ENCODE measurements at places on chromosomes 7 and 10. TPM values are rescaled to one million over a fixed set of nuclear protein-coding genes. Genes with fewer than 3 reads are reported as not detected.

CFAP43 gene
- not detected for total RNA-seq

- no peaks in the 10 kb centered on the region for H3K4me1 ChIP-seq
- no peaks in the 10 kb centered on the region for H3K36me3 ChIP-seq
- no peak overlapping the region for H3K27ac ChIP-seq
- no peaks in the 10 kb centered on the region for H3K27me3 ChIP-seq
- no peak overlapping the region for H3K4me3 ChIP-seq
These were observed 205.6 kb upstream of the PFKP start for GRCh38 chr10:2861632-2862210.

DNA sequence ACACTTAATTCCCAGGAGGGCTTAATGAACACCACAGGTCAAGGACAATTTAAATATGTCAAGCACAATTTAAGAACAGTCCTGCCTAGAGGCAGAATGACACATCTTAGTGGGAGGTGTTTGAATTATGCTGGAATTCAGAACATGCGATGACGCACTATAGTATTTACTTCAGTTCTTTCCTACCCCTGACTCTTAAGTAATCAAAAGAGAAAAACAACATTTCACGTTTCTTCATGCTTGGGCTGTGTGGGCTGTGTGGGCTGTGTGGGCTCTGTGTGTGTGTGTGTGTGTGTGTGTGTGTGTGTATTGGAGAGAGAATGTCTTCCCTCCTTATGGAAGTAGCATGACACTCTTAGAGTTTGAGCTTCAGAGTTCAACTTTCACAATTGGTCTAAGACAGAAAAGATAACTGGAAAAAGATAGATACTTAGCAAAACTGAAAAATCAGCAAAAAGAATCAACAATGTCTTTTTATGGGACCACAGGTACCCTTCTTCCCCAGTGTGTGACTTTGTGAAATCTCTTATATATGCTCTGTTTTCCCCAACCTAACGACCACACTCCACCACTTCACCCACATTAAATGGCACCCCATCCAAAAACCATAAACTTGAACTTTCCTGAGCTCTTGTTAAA lies 33.7 kb upstream of the CABCOCO1 start:
- no peaks in the 10 kb centered on the region for H3K36me3 ChIP-seq
- no peak for DNase-seq
- peaks cover 15% of the 10 kb centered on the region for H3K27me3 ChIP-seq
- H3K27ac ChIP-seq, result no peak overlapping the region

DNA sequence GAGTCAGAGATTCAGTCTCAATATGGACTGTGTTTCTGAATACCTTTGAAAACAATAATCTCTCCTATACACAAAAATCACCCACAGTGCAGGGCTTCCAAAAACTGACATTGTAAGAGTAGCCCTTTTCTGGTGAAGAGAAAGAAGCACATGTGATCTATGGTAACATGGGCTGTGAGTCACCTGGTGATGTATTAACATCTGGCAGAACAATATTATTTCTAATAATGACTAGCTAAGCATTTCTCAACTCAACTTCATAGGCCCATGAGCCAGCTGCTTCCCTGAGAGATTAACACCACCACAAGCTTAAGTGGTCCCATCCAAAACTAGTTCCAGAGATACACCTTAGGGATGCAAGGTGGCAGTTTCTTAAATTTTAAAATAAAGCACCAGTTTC lies 331.0 kb upstream of the NRP1 start:
- H3K36me3 ChIP-seq, result no peaks in the 10 kb centered on the region
- no peak overlapping the region for H3K4me3 ChIP-seq
- peaks cover 2% of the 10 kb centered on the region for H3K27me3 ChIP-seq
- DNase-seq, result no peak
- no peak overlapping the region for H3K27ac ChIP-seq

DNA sequence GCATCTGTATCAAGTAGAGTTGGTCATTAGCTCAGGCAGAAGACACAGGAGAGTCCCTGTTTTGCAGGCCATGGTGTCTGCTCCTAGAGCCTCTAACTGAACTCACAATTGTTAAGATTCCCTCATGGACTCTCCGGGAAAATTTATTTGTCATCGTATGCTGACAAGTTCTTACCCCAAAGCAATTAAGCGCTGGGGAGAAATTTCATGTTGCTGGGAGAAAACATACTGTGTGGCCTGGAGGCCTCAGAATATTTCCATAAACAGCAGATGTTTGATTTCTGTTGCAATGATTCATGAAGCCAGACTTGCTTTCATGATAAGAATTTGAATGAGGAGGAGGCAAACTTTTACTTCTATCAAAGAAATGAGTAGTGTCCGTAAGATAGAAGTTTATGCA lies 583.2 kb downstream of the GATA3 start:
- no peak overlapping the region for H3K27ac ChIP-seq
- H3K4me3 ChIP-seq, result no peak overlapping the region
- no peaks in the 10 kb centered on the region for H3K4me1 ChIP-seq
- DNase-seq, result no peak
- H3K36me3 ChIP-seq, result no peaks in the 10 kb centered on the region

GRCh38 chr7:142248166-142249160 lies 9.4 kb downstream of the PRSS58 start:
- H3K36me3 ChIP-seq, result no peaks in the 10 kb centered on the region
- no peak for DNase-seq
- no peaks in the 10 kb centered on the region for H3K4me1 ChIP-seq
